ENCODE measurements at places on chromosomes 1 and 21.

GRCh38 chr21:18711662-18712061, 308.1 kb upstream of the TMPRSS15 start:
- DNase-seq = no peak

GRCh38 chr1:213162338-213162737, 111.3 kb downstream of the RPS6KC1 start:
- DNase-seq = no peak

DNA sequence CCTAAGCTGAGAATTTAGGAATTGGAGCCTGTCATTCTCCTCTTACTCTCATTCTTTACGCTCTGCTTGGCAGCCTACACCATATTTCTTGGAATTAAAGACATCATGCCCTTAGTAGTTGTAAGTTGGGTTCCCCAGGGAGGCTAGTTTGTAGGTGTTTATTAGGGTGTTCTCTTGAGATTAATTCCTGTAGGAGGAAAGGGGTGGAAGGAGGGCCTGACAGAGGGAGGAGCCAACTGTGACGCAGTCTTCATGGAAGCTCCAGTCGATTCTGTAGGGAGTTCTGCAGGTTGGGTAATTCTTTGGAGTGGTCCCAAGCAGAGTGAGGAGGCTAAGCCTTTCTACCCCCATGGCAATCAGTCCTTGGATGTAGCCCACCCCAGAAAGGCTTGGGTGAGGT, 111.4 kb downstream of the HHAT start:
- DNase-seq = no peak

DNA sequence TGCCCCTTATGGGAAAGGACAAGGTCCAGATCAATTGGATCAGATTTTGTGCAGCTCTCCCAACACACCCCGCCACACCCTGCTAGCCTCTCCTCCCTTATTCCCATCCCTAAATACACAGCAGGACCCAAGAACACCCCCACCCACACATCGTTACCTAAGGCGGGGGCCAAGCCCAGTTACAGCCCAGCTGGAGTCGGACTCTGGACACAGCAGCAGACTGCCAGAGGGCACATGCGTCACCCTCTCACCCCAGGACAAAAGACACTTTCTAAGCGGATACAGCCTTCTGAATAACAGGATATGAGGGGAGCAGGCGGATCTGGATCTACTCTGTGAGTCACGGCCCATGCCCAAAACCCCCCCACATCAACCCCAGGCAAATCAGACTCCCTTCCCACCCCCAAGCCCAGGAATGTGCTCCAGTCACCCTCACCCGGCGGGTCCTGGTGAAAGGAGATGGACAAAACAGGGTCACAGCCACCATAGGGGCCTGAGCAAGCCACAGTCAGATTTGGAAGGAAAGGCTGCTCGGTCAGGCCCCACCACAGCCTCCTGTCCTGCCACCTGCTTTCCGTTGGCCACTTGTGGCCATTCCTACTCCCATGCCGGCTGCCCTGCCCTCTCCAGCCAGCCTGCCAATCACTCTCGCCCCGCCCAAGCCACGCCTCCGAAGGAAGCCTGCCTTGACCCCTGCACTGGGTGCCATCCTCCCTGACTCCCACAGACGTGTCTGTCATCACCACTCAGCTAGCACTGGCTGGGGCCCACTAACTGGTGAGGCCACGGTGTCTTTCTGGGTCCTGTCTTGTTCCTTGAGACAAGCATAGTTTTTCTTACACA, 4.0 kb downstream of the S100A16 start:
- DNase-seq = peak; percentile 86

GRCh38 chr1:232766904-232767303, 38.3 kb upstream of the MAP10 start:
- no peak for DNase-seq

Measured in suppressor macrophage (primary cell).